ENCODE measurements at places on chromosomes 4 and X.

- DNase-seq = no peak
These were observed 319.1 kb downstream of the GPAT3 start for GRCh38 chr4:83855044-83855443.

GRCh38 chrX:38816155-38816554 is 14.9 kb downstream of the MID1IP1 start:
- DNase-seq = no peak

DNA sequence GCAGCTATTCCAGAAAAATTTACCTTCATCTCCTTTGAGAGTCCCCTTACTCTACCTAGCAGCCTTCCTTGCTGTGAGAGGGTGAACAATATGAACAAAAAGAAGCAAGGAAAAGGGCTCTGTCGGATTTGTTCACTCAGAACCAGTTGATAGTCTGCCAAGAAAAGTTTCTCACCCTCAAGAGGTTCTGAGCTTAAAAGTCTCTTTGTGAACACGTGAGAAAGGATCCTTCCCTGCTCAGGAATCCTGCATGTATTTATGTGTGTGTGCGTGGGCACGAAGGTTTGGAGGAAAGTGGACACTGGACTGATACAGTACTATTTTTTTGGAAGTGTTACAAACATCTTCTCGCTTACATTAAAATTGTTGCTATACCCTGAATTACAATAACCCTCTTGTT is 178.6 kb upstream of the JADE1 start:
- no peak for DNase-seq

DNA sequence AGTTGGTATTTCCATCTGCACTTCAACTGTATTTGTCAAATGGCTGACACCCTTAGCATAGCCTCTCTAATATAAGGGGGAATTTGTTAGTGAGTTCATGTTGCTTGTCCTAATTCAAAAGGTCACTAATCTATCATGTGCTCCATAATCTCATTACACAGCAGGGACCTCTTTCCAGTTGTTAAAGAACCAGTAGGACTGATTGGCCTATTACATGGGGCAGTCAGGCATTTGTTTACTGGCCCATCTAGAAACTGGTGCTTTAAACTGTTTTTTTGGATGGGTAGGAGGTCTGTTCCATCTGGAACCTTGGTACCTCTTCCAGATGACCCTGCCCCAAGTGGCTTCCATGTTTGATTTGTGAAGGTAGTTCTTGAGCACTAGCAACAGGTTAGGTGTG is 11.4 kb downstream of the ANK2 start:
- DNase-seq = peak; percentile 5

DNA sequence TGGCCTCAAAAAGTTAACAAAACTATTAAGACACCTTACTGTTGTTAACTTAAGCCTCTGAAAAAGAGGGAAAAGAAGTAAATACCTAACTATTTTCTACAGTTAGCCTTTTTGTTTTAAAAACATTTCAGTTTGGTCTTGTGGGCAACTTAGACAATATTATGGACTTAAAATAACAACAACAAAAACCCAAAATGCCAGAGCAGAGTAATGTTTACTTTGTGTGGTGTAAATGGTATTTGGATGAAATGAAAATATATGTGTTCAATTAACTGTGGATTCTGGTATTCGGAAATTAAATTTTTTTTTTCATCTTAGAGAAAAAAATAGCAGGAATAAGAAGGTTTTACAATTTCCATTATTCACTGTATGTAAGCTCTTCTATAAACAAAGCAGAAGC is 79.6 kb upstream of the NPNT start:
- DNase-seq = no peak

DNA sequence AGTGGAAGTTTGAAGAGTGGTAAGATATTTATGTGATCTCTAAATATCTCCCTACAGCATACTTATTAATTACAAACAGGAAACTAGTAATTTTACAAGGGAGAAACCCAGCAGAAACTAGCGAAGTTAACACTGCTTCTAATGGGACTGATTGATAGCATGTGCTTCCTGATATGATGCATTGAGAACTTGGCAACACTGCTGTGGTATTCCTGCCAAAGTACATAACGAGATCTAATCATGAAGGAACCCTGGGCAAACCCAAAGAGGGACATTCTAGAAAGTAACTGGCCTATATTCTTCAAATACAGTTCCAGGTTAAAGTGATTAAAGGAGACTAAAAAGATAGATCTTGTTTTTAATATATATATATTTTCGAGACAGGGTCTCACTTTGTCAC is 4.6 kb upstream of the GPR34 start:
- DNase-seq = no peak

DNA sequence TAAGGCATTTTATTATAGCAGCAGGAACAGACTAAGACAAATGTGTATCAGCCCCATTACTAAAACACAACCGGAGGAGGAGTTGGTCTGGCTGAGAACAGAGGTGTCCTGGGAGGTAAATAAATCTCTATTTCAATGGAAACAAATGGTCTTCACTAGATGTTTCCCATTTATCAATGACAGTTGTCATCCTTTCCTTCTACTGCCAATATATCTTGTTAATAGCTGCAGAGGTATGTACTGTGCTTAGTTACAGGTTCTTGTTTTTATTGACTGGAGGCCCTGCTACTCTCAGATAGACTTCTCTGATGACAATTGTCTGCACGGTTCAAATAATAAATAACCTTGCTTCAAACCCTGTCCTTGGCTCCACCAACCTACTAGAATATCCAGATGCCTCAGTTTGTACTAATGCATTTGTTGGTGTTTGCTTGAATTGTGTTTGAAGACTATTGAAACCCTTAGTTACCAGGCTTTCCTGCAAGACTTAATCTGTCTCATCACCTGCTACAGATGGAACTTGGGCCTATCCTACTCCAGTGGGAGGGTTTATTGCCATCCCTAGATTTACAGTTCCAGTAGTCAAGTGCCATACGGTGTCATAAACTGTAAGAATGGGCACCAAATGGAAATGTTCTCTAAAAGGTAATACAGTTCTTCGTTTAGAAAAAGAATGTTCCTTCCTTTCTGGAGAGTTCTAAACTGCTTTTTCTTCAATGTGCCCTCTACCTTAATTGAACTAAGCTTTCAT is 29.8 kb upstream of the HPGDS start:
- no peak for DNase-seq

DNA sequence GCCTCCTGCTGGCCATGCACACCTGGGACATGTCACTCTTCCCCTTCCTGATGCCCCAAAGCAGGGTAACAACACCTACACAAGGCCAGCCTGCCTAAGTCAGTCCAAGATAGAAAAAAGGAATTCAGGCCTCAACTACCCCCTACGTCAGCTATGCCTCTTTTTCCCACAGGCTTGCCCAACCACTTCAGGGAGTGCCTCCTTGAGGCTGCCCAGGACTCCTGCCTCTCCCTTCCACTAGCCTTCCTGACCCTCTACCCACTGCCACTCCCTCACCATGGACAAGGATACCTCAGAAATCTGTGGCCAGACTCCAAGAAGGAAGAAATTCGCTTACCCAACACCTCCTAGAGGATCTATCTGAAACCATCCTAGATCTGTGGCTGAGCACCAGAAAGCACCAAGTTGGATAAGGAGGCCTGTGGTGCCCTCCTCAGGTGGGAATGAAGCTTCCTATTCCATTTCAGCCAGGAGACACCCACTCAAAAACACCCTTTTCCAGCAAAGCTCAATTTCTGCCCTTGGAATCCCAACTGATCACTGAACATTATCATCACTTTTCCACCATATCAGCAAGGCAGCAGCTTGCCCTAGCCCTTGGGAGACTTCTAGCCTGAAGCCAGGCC is 1.8 kb downstream of the KDM5C start:
- no peak for DNase-seq

DNA sequence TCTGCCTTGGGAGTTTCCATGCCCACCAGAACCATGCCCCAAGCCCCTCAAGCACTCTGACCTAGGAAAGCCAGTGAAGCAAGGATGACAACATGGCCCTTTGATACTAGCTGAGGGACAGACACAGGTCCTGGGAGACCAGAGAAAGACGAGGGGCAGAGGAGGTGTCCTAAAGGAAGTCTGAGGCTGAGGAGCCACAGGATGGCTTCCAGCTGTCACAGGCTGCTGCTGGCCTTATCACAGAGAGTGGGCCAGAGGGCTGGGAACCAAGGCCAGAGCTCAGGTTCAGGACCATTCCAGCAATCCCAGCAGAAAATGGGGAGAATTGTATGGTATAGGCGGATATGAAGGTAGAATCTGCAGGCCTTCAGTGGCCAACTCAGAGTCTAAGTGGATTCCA is 31.7 kb upstream of the MSANTD1 start:
- no peak for DNase-seq

- no peak for DNase-seq
These were observed 54.1 kb downstream of the HOPX start for GRCh38 chr4:56626963-56627362.

DNA sequence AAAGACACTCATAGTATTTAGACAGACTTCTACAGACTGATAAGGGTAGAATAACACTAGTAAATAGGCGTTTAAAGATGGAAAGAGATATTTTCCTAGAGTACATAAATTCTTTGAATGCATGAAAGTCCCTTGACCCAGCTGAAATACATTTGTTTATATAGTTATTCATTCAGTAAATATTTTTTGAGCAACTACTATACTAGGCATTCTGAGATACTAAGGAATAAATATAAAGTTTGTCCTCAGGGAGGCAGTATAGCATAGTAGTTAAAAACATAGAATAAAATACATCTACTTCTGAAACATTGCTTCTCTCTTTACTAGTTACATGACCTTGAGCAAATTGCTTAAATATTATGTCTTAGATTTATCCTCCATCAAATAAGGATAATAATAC is 27.4 kb downstream of the HMGN5 start:
- no peak for DNase-seq

DNA sequence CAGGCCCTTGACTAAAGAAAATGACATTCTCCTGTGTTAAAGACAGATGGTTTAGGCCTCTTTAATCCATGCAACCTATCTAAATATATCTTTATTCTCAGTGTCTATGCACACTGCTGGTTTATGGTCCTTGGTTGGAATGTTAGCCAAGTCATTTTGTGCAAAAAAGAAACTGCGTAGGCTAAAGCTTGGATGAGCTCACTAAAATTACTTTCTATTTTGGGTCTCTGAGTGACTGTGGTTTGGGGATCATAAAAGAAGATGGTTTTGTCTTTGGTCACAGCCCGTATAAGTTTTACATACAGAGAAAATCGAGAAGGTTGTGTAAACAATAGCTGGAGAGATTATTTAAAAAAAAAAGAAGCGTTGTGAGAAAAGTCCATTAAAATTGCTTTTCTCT is 443.6 kb downstream of the UBE2NL start:
- no peak for DNase-seq

DNA sequence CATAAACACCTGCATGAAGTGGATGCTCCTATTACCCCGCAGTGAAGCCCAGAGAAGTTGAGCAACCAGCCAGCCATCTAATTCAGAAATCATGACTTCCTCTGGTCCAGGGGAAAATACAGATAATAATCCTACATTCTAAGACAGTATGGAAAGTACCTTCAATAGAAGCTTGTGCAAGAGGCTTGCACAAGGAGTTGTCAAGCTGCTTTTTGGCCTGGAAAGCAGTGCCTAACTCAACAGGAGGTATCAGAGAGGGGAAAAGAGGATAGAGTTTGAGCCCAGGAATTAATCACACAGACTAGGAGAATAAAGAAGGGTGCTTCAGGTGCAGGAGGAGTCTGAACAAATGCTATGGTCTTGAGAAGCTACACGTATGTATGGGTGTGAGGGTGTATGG is 26.7 kb downstream of the TMEM192 start:
- DNase-seq = no peak

DNA sequence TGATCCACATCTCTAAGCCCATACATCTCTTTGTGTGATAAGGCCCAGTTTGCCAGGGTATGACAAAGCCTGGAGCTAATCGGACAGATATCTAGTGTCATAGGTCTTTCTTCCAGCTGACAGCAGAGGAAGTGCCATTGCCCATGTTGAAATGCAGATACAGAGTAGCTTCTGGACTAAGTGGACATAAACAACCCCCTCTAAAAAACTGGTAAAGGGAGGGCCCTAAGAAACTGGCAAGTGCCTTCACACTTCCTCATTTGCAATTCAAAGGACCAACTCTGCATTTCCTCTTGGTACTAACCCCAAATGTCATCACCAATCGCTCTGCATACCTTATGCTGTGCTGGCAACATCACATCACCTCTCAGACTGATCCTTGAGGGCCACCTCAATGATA is 20.8 kb downstream of the ARHGEF6 start:
- DNase-seq = no peak

DNA sequence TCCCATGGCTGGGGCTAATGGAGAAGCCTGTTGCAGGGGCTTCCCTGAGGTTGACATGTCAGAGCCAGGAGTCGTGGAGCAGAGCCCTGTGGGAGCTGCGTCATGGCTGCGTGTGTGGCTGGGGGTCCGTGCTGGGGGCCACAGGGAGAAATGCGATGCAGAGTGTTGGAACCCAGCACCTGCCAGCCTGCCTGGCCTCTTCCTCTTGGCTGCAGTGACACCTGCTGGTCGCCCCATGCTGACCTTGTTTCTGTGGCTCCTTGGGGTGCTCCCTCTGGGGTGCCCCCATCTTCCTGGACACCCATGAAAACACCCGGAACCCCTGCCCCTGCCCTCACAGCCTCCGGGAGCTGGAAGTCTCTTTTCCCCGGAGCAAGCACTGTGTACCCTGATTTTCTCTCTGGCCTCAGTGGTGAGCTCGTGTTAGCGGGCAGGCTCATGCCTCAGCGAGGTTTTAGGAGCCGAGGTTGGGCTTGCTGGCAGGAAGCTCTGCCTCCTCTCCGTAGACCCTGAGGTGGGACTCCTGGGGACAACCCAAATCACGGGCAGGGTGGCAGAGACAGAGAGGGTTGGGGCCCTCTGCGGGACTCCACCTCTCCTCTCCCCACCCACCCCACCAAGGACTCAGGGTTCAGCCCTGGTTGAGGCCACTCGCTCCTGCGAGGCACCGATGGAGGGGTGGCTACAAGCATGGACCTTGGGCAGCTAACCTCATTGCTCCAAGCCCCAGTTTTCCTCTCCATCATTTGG is 103.7 kb downstream of the SORCS2 start:
- no peak for DNase-seq

DNA sequence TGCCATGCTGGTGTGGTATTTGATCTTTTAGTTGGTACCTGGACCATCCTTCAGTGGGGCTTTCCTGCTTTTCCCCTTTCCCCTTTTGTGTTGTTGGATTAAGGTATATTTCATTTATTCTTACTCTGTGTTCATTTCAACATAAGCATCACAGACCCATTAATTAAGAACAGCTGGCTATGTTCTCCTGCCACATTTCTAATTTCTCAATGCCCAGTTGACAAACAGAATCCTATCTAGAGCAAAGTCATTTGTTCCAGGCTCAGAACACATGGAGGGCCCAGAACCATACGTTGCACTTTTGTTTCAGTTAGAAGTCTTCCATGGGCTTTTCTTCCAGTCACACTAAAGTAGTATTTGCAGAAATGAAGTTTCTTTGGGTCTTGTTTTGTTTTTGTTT is 46.1 kb upstream of the EOLA2 start:
- DNase-seq = no peak

- DNase-seq = no peak
These were observed 24.3 kb downstream of the CXCL13 start for GRCh38 chr4:77629885-77630284.

DNA sequence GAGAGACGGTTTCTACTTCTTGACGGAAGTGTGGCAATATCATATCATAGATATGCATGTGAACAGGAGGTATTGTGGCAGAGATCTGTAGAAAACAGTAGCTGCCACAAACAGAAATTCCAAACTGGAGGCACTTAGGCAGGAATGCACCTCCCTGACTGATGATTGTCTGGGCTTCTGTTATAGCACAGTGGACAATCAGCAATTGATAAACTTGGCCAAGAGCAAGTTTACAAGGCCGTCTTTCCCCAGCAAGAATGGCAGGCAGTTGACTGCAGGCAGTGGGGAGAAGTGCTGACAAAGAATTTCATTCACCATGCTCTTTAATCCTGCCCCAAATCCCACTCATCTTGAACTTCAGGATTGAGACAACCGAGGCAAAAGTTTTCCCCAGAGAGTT is 114.4 kb upstream of the STOX2 start:
- DNase-seq = no peak

Measured in NCI-H524 treated with DMSO at 0.1 percent for 48 hours (cell line).